ENCODE measurements at places on chromosomes 1 and 21. TPM values are rescaled to one million over a fixed set of nuclear protein-coding genes. Genes with fewer than 3 reads are reported as not detected.
A peak's percentile ranks its signal among the peaks of the same experiment; 100 is the strongest.

DNA sequence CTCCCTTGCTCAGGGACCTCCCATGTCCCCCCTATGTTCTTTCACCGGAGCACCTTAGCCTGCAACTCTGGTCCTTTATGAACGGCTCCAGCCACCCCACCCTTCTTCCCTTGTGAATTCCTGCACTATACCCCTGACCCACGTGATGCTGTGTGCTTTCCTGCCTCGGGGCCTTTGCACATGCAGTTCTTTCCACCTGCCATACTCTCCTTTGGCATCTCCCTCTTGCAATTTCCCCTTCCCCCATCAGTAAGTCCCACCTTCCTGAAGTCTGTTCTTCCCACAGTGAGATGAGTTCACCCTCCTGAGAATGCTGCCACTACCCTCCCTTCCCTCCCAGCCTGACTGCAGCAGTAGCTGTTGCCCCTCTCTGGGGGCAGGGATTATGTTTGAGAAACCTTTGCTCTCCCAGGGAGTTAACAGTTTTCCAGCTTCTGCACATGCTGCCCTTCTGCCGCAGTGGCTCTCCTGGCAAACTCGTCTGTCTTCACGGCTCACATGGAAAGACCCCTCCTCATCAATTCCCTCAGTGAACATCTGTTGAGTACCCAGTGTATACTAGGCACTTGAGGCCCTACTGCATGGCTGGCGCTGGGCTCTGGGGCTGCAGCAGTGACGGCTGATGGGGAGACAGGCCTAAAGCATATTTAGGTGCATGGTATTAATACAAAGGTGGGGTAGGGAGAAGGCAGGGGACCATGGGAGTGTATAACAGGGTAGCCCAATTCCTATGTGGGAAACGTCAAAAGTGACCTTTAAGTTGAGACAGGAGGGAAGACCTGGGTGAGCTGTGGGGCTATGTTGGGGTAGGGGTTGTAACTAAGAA lies 9.7 kb downstream of the ZNF362 start:
- H3K27ac ChIP-seq = peak overlapping the region; percentile 45
- peaks cover 14% of the 10 kb centered on the region for H3K36me3 ChIP-seq
- DNase-seq = no peak
- H3K27me3 ChIP-seq = no peaks in the 10 kb centered on the region

DNA sequence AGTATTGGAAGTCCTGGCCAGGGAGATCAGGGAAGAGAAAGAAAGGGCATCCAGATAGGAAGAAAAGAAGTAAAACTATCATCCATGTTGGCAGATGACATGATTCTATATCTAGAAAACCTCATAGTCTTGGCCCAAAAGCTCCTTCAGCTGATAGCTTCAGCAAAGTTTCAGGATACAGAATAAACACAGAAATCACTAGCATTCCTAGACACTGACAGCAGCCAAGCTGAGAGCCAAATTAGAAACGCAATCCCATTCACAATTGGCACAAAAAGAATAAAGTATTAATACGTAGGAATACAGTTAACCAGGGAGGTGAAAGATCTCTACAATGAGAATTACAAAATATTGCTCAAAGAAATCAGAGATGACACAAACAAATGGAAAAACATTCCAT lies 44.6 kb downstream of the ZFYVE9 start:
- H3K27me3 ChIP-seq = no peaks in the 10 kb centered on the region
- H3K36me3 ChIP-seq = peaks cover 5% of the 10 kb centered on the region

DNA sequence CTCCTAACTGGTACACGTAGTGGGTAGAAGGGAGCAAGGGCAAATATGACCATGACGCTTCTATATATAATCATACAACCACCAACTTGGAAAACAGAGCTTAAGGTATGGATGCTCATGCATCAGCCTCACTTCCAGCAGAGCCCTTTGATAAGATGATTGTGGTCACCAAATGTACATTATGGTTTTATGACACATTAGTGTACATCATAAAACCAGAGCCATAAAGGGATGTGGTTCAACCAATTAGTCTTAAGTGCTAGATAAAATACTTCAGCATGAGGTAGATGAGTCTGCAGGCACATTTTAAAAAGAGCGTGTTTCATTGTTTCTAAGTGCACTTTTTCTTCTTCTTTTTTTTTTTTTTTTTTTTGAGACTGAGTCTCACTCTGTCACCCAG lies 43.7 kb downstream of the NIBAN1 start:
- H3K4me1 ChIP-seq = no peaks in the 10 kb centered on the region
- no peaks in the 10 kb centered on the region for H3K27me3 ChIP-seq
- H3K36me3 ChIP-seq = peaks cover 2% of the 10 kb centered on the region

DNA sequence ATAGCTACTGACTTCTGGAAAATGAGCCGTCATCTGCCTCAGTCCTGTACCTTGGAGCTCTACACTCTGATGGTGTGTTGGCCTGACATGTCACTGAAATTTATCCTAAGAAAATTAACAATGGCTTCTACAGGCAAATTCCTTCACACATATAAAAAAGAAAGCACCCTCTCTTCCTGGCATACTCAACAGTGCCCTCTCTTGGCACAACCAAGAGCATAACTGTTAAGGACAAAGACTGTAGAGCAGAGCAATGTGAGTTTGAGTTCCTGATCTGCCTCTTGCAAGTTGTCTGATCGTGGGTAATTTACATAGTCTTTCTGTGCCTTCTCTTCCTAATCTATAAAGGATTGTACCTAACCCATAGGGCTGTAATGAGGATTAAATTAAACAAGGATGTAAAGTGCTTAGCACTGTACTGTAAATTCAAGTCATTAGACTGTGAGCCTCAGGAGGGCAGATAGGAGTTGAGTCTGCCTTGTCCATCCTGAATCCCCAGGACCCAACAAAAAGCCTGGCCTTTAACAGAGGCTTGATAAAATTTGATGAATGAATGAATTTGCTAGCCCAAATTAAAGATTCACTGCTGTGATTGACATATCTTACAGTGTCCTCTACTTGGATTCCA lies 83.5 kb downstream of the SYF2 start:
- no peaks in the 10 kb centered on the region for H3K36me3 ChIP-seq
- H3K27ac ChIP-seq = no peak overlapping the region
- H3K4me3 ChIP-seq = no peak overlapping the region
- no peaks in the 10 kb centered on the region for H3K4me1 ChIP-seq
- no peak for DNase-seq
- peaks cover 67% of the 10 kb centered on the region for H3K27me3 ChIP-seq

The ADCY10 gene
- total RNA-seq = 0.94 TPM

All from osteocyte (in vitro differentiated cells).